ENCODE measurements at places on chromosomes 4 and X.

DNA sequence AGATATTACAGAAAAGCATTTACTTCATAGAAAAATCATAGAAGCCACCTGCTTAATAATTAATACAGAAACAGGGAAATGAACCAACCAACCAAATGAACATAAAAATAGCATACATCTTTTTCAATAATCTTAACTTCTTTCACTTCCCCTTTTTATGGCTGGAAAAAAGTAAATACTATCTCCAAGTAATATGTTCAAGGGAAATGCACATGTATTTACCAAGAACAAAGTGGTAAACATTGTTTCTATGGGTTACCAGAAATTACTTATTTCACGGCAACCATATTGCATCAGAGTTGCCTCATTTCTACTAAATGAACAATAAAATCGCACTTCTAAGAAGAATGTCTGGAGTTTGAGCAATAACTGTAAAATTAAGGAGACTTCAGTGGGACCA lies 321.3 kb downstream of the TMA16 start:
- H3K27me3 ChIP-seq: no peaks in the 10 kb centered on the region
- no peak overlapping the region for H3K4me3 ChIP-seq
- H3K36me3 ChIP-seq: no peaks in the 10 kb centered on the region

- H3K27me3 ChIP-seq: no peaks in the 10 kb centered on the region
- no peak for DNase-seq
- no peaks in the 10 kb centered on the region for H3K36me3 ChIP-seq
- H3K4me3 ChIP-seq: no peak overlapping the region
Observed at GRCh38 chr4:3473996-3474765, 11.1 kb downstream of the DOK7 start.

- no peaks in the 10 kb centered on the region for H3K36me3 ChIP-seq
- H3K27me3 ChIP-seq: no peaks in the 10 kb centered on the region
- no peaks in the 10 kb centered on the region for H3K4me1 ChIP-seq
- no peak overlapping the region for H3K4me3 ChIP-seq
- no peak overlapping the region for H3K27ac ChIP-seq
Observed at GRCh38 chrX:8049827-8050226, 121.2 kb downstream of the VCX2 start.

GRCh38 chr4:102843273-102843672 lies 15.9 kb upstream of the UBE2D3 start:
- peak; percentile 1 for DNase-seq
- no peaks in the 10 kb centered on the region for H3K4me1 ChIP-seq
- no peaks in the 10 kb centered on the region for H3K36me3 ChIP-seq
- H3K27ac ChIP-seq: no peak overlapping the region
- H3K4me3 ChIP-seq: no peak overlapping the region

DNA sequence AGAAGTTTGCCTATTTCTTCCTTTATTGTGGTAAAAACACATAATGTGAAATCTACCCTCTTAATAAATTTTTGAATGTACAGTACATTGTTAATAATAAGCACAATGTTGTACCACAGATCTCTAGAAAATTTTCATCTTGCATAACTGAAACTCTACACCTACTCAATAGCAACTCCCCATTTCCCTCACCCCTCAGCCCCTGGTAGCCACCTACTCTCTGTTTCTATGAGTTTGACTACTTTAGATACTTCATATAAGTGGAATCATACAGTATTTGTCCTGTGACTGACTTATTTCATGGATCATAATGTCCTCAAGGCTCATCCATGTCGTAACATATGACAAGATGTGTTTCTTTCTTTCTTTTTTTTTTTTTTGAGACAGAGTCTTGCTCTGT lies 446.4 kb downstream of the RPA4 start:
- no peaks in the 10 kb centered on the region for H3K36me3 ChIP-seq
- H3K27ac ChIP-seq: no peak overlapping the region
- no peak overlapping the region for H3K4me3 ChIP-seq
- no peaks in the 10 kb centered on the region for H3K4me1 ChIP-seq
- no peaks in the 10 kb centered on the region for H3K27me3 ChIP-seq
- no peak for DNase-seq
